Neural crest cell (in vitro differentiated cells): ENCODE measurements at places on chromosomes 7 and 10. TPM values are rescaled to one million over a fixed set of nuclear protein-coding genes. Genes with fewer than 3 reads are reported as not detected.

GRCh38 chr7:129438839-129439651 is 4.8 kb downstream of the STRIP2 start:
- no peak for DNase-seq

DNA sequence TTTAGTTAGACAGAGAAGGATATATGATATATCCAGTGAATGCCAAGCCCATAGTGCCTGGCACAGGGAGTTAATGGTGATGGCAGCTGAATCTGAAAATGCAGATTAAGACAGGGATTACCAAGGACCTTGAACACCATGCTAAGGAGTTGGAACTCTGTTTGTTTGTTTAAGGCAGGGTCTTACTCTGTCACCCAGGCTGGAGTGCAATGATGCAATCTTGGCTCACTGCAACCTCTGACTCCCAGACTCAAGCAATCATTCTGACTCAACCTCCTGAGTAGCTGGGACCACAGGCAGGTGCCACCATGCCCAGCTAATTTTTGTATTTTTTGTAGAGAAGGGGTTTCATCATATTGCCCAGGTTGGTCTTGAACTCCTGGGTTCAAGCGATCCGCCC is 1.6 kb downstream of the AKR1D1 start:
- no peak for DNase-seq

GRCh38 chr10:44387853-44388251 is 3.0 kb upstream of the CXCL12 start:
- DNase-seq: no peak

DNA sequence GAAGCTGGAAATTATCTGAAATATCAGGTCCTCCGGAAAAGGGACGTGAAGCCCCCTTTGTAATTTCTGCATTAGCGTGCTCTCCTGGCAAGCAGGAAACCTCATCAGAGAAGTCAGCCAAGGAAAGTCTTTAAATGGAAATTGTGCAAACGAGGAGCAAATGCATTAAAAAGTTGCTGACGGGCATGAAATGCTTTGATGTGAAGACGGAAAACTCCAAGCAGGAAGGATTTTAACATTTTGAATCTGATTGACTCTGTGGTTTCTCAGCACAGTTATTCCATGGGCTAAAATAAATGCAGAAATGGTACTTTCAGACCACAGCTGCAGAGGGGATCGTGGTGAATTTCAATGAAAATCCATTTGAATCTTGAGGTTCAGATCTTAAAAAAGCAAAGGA is 167.8 kb downstream of the AHR start:
- no peak for DNase-seq

DNA sequence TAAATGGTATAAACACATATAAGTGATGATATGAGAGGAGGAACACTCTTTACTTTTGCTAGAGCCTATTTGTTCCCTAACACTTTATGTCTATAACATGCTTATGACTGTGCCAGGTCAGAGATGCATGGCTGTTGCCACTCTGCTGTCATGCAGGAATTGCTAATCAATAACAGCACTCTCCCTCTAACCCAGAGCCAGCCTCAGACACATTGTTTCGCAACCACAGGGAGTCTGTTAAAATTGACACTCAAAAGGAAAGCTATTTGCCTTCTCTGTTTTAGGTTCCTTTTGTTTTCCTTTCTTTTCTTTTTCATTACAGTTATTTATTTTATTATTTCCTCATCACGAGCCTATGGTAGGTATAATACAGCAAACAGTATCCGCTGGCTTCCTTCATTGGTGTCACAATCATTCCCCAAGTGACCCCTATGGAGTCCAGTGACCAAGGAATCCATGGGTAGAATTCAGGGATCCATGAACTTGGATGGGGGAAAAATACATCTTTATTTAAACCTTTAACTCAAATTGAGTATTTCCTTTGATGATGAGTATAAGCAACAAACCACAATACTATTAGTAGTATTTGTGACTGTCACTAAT is 6.8 kb downstream of the PON2 start:
- no peak for DNase-seq

GRCh38 chr10:128485701-128486235 is 359.5 kb upstream of the MKI67 start:
- no peak for DNase-seq

- no peak for DNase-seq
Observed at GRCh38 chr7:102883098-102883860, 29.5 kb upstream of the LRRC17 start.

DNA sequence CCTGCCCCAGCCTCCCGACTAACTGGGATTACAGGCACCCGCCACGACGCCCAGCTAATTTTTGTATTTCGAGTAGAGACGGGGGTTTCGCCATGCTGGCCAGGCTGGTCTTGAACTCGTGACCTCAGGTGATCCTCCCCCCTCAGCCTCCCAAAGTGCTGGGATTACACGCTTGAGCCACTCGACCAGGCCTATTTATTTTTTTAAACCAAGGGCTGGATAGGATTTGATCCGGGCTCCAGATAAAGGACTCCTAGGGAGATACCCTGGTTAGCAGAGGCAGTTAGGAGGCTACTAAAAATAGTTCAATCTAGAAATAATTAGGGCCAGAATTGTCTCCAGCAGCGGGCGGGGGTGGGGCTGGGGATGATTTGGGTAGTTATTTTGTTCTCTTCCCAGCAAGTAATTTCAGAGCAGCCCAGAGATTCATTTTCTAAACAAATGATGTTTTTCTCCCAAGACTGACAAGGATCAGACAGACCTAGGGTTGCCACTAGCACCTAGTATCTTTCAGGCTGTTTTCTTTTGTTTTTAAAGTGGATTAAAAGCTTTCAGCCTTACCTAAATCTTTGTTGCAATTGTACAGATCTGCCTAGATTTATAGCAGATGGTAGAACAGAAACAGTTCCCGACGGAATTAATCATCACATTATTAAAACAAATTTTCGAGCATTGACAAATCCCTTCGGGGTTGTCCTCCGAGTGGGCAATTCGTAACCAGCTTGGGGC is 859 bp upstream of the SMC3 start:
- DNase-seq: no peak

DNA sequence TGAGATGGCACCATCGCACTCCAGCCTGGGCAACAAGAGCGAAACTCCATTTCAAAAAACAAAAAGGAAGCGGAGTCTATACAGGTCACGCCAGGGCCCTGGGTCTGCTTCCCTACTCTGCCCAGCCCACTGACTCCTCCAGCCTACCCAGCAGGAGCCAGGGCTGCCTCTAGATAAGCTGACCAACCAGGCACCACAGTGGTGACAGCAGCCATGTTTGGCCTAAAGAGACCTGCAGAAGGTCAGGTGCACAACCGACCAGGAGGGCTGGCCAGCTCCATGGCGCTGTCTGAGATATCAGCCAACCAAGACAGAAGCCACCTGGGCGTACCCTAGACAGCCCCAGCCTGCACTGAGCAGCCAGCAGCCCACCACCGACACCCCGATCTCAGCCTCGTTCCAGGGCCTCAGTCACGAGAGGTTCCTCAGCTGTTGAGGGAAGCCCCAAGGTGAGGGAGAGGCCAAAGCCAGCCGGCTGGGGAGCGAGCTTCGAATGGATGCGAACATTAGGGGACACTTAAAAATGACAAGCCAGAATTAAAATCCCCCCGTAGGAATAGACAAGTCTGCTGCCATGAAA is 24.4 kb upstream of the PWWP2B start:
- DNase-seq: no peak

DNA sequence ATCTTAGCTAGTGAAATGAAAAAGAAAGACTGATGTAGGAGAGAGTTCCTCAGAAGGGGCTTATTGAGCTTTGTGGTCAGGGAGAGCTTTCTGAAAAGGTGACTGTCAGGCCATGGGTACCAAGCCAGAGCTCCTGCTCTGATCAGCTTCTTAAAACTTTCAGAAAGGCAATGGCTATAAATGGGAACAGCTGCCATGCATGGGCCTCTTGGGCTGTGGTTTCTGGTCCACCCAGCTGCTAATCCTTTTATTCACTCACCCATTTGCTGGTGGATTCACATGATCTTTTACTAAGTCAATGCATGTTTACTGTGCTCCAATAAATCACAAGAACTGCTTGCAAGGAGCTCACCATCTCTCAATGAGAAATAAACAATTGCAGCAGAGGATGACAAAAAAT is 60.1 kb upstream of the ZPBP start:
- DNase-seq: no peak

- DNase-seq: no peak
Observed at GRCh38 chr10:67804395-67804678, 33.7 kb downstream of the DNAJC12 start.

GRCh38 chr10:129032372-129033313 is 434.4 kb upstream of the MGMT start:
- DNase-seq: no peak

GRCh38 chr10:110679486-110680272 is 35.5 kb downstream of the RBM20 start:
- no peak for DNase-seq

GRCh38 chr7:25250386-25250785 is 22.1 kb upstream of the NPVF start:
- no peak for DNase-seq

DNA sequence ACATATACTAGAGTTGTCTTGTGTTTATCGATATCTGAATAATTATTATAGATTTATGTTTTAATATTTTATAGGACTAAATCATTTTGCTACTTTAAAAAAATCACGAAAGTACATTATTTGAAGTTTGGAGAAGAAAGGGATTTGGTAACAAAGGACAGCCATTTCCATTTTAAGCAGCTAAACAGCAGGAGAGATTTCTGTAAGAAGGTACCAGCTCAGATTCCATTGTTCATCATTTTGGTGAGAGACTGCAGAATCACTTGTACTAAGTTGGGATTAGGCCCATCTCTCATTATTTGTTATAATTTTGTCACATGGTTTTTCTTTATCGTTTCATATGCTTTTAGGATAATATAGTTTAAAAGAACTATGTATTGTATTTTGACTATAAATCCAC is 46.7 kb downstream of the PALS2 start:
- no peak for DNase-seq

GRCh38 chr7:70681469-70682350 is 450.2 kb upstream of the GALNT17 start:
- no peak for DNase-seq

- no peak for DNase-seq
Observed at GRCh38 chr7:69035826-69036225, 562.4 kb upstream of the AUTS2 start.

The DNAJC30 gene
- total RNA-seq: 11.1 and 11.4 TPM in 2 replicates

The NXPH1 gene
- total RNA-seq: 1.0 and 1.1 TPM in 2 replicates

The MET gene
- total RNA-seq: 3.4 and 4.0 TPM in 2 replicates

The CTBP2 gene
- 127 TPM in 2 replicates for total RNA-seq

The TRIM50 gene
- total RNA-seq: not detected in 2 replicates

The SP4 gene
- 20.6 and 20.8 TPM in 2 replicates for total RNA-seq

The UNCX gene
- 2.4 and 2.7 TPM in 2 replicates for total RNA-seq

The C7orf57 gene
- not detected in 2 replicates for total RNA-seq
